ENCODE measurements at places on chromosomes 7 and 10.

GRCh38 chr10:20029523-20029922 lies 213.3 kb downstream of the PLXDC2 start:
- DNase-seq, result no peak

DNA sequence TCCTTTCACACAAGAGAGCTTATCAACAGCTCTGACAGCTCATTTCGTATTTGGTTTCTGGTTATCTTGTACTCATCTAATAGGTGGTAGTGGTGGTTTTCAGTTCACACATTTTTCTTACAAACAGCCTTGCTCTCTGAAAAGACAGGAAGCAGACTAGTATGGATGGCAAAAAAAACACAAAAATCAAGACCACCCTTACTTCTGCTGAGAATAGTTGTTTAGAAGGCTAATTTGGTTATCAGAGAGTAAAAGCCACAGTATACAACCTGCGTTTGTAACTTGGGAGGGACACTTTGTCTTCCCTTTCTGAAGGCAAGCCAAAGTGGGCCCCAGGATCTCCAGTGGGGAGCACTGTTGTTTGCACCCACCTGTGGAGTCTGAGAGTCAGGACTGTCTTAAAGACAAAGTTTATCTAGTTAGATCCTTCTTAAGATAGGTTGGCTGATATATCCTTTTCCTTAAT lies 68.0 kb downstream of the PIP4K2A start:
- no peak for DNase-seq

- no peak for DNase-seq
Observed at GRCh38 chr10:114577133-114577532, 80.9 kb downstream of the ABLIM1 start.

DNA sequence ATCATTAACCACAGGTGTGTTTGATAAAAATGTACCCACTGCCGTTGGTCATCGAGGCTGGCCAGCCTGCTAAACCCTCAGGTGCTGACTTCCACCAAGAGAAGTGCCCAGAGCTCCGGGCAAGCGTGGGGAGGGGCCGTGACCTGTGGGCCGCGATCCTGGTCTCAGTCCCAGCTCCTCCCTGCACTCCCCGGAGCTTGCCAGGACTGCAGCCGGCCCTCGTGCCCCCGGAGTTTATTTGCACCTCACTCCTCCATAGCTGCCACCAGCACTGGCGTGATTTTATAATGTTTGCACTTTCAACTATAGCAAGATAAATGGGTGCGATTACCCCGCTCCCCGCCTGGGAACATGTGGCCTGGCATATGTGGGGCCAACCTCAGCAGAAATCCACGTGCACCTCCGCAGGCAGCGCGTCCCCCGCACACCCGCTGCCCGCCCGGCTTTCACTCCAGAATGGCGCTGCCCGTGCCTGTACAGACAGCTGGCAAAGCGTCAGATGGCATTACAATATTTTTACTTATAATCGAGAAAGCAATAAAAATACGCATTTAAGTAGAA lies 30.8 kb downstream of the UNCX start:
- DNase-seq, result no peak

DNA sequence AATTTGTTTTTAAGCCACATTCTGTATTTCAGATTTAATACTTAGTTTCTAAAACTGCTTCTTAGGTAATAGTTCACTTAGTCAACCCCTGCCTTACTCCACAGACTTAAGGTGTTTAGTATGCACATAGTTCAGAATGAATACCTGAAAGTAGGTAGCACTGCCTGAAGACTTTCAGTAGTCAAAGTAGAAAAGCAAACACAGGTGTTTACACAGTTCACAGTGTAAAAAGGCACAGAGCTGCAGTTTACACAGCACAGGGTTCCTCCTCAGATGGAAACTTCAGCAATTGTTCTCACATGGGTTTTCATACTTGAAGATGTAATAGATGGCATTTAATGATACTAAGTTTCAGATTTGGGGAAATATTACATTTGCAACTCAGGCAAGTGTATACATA lies 3.1 kb upstream of the PKD1L1 start:
- DNase-seq, result no peak

GRCh38 chr7:36441344-36442022 lies 51.8 kb downstream of the ANLN start:
- DNase-seq, result no peak

GRCh38 chr10:59234194-59234593 lies 57.8 kb downstream of the PHYHIPL start:
- DNase-seq, result no peak

DNA sequence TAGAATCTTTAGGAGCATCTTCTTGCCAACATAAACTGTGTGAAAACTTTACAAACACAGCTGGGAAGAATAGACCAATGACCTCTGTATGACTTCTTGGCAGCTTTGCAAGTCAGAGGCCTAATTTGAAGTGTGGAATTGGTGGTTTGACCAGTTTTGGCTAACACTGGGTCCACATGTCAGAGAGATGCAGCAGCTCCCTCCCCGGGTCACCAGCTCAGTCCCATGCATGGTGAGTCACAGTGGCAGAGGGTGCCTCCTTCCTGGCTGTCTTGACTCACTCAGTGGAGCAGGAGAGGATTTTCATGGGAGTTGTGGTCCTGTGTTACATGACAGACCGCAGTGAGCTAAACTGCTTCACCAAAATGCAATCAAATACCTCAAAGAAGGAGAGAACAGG lies 8.2 kb upstream of the STARD3NL start:
- peak; percentile 57 for DNase-seq

- DNase-seq, result no peak
Observed at GRCh38 chr7:106824458-106824857, 40.6 kb upstream of the PIK3CG start.

- DNase-seq, result no peak
Observed at GRCh38 chr10:132276179-132276675, 31.5 kb downstream of the STK32C start.

DNA sequence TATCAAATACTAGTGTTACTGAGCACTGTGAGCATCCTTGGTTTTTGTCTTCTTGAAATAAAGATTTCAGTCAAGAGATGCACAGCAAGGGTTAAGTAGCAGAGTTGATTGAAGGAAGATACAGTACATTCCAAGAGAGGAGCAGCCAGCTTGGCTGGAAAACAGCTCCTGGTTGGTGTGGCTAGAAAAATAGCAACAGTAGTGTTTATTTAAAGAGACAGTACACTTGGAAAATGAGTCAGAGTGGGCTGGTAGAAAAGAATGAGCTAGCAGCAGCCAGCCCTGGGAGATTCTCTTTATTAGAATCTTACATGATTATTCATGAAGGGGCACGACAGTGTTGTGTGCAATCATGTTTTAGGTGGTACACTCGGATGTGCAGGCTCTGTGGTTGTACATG lies 1016.4 kb upstream of the SORCS1 start:
- DNase-seq, result no peak

GRCh38 chr10:13872411-13872810 lies 285.6 kb downstream of the PRPF18 start:
- DNase-seq, result no peak

DNA sequence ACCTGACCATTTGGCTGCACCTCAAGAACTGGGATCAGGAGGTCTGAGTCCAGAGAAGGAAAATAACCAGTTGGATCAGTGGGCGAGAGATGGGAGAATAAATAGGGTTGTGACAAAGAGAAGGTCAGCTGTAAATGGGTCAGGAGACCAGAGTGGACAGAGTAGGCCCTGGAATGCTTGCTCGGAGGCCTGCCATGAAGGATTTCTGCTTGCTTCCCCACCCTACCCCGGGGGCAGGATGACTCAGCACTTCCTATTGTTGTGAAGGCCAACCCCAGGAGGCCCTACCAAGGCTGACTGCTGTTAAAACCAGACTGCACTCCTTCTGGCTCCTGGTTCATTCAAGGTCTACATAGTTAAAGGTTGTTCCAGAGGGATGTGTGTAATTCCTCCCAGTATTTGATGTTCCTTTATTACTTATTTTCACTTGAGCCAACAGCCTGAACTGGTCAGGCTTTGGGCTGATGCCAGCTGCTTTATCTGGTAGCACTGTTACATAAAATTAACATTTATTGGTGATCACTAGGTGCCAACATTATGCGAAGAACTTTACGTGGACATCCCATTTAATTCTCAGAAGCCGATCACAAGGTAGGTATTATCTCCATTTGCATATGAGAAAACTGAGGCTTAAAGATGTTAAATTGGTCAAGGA lies 27.3 kb upstream of the IFRD1 start:
- peak; percentile 81 for DNase-seq

DNA sequence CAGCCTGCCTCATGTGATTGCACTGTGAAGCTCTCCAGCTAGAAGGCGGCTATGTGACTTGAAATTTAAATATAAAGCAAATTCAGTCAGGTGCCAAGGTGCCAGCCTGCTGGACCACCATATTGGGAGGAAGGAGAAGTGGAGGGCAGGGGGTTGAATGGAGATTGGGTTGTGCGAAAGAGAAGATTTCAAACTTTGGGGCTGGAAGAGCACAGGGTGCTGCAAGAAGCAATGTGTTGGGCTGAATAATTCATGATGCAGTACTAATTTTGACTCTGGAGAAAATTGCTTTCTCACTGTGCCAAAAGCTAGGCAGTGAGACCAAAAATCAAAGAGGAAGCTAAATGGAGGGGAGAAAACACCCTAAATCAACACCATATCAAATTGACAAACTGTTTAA lies 335.3 kb downstream of the NRG3 start:
- no peak for DNase-seq

GRCh38 chr10:118272149-118272721 lies 69.9 kb downstream of the FAM204A start:
- no peak for DNase-seq

GRCh38 chr10:44264244-44264643 lies 120.7 kb downstream of the CXCL12 start:
- no peak for DNase-seq

- DNase-seq, result no peak
Observed at GRCh38 chr10:53894145-53894544, 906.9 kb downstream of the PCDH15 start.

DNA sequence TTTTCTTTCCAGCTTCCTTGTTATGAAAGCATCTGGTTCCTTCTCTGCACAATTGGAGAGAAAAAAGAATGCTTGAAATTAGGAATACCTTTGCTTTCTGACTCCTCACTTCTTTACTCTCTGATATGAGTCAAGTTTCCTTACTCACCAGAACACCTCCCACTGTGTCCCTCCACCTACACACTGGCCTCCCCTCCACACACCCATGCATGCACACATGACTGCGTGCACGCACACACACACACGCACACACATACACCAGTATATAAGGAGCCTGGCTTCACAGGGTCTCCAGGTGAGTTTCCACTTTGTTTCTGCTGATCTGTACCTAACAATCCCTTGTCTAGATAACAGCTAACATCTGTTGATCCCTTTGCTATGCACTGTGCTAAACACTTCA lies 11.4 kb upstream of the PTER start:
- no peak for DNase-seq

DNA sequence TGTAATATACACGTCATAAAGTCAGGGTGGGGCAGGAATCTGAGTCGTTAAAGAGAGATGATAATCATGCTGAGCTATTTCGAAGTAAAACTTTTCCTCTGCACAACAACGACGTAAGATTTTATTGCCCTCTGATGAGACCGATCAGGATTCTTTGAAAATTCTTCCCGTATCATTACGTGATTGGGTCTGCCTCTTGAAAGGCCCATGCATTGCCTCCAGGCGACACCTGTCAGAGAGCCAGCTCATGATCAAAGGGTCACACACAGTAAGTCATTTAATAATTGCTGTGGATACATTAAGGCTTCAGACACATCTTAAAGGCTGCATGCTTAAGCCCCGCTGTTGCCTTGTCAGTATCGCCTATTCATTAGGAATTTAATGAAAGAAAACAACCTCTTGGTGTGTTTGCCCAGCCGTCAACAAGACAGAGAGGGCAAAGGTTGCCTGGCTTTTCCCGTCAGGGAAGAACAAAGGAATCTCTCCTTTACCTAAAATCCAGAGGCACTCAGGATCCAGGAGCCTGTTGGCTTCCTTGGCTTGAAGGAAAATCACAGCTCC lies 189.0 kb upstream of the SH2B2 start:
- DNase-seq, result no peak

GRCh38 chr10:34292194-34292565 lies 522.9 kb downstream of the PARD3 start:
- DNase-seq, result no peak

DNA sequence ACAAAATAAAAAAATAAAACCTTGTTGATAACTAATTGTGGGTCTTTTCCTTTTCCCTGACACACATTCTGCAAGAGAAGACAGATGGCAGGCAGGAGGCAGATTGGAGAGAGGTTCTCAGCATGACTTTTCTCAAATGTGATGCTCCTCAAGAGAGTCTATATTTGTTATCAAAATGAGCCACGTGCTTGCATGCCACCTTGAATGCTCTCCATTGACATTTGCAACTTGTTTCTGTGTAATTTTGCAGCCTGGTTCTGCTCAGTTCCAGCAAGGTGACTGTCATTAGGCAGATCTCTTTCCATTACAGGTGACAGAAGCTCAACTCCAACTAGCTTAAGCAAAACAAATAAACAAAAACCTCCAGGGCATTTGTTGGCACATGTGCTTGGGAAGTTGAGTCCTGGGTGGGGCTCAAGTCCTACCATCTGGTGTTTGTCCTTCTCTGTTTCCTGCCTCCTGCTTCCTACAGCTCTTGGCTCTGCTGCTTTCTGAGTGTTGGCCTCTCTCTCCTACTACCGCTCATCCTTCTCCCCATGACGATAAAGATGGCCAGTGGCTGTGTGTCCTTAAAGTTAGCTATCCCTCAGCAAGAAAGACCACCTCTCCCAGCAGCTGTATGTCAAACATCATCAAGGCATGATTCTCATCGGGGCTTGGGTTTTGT lies 56.7 kb downstream of the GRK5 start:
- no peak for DNase-seq

DNA sequence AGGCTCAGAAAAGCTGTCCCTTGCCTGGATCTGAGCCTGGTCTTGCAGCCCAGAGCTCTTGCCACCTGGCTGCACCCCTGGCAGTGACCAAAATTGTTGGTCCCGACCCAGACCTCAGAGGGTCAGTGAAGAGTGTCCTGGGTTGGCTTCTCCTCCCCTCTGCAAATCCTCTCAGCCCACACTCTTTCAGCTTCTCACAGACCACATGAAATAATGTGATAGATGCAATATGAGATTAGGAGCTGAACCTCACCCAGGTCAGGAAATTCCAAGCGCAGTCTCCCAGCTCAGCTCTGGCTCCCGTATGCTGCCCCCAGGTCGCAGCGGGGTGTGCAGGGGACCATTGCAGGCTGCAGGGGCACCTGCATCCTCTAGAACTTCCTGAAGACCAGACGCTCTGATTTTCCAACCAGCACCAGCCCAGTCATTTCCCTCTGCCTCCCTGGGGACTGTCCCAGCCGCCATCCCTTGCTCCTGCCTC lies 19.6 kb upstream of the RET start:
- DNase-seq, result no peak

DNA sequence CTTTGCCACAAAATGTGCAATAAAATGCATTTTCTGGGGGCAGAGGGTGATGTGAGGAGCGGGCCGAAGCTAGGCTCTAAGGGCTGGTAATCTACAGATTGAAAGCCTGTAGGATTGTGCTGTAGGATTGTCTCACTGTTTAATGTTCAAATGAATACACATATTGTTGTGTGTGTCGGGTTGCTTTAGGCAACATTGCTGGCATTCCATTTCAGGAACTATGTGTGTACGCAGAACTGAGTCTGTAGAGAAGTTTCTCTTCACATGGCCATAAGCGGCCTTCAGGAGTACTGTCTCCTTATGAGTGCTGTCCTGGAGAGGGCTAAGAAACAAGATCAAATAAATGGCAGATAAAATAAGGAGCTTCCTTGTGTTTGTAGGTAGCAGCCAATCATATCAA lies 540.2 kb downstream of the GATA3 start:
- no peak for DNase-seq

GRCh38 chr10:73944356-73945100 lies 33.6 kb downstream of the PLAU start:
- no peak for DNase-seq

Data from Kasumi-1 (cell line).